ENCODE measurements at places on chromosomes 11 and 22. TPM values are rescaled to one million over a fixed set of nuclear protein-coding genes. Genes with fewer than 3 reads are reported as not detected.
A peak's percentile ranks its signal among the peaks of the same experiment; 100 is the strongest.

DNA sequence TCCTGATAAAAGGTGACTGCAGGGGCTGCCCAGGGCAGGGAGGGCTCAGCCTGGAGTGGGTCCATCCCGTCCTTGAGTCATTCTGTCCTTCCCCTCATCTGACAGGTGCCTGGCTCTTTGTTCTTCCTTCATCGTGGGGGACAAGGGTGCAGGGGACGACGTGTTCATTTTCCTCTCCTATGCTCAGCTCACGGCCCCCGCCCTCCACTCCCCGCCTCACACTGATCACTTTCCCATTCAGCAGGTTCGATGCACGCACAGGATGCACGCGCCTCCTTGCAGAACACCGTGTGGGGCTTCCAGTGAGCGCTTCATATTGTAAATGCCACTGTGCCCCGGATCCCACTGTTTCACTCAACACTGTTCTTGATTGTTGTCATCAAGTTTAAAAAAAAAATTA is 32.7 kb upstream of the SHANK2 start:
- DNase-seq = no peak

Gene OR52D1
- not detected for total RNA-seq

Gene CCDC87
- not detected for total RNA-seq

- DNase-seq = peak; percentile 82
Observed at GRCh38 chr22:22558972-22559603, at the start of gene PRAME. TSS of gene PRAME (minus strand) at chr22:22559265. CDS start at chr22:22556832, 2,433 bp downstream.

Gene LMO1
- total RNA-seq = not detected

- DNase-seq = no peak
Observed at GRCh38 chr11:125968354-125968753, 22.5 kb downstream of the VSIG10L2 start.

Gene SLC22A8
- total RNA-seq = not detected

- no peak for DNase-seq
Observed at GRCh38 chr11:32110795-32111194, 19.9 kb downstream of the RCN1 start.

Gene GGTLC2
- total RNA-seq = not detected

Gene NCAM1
- total RNA-seq = 0.42 TPM

- DNase-seq = no peak
Observed at GRCh38 chr11:67632982-67633755, 3.4 kb upstream of the NUDT8 start.

- peak; percentile 62 for DNase-seq
Observed at GRCh38 chr11:11960687-11961086, 47.7 kb downstream of the DKK3 start.

GRCh38 chr22:49087198-49087597 is 740.5 kb downstream of the BRD1 start:
- DNase-seq = no peak

Gene ACRV1
- total RNA-seq = not detected

Gene GAL
- not detected for total RNA-seq

Gene AIFM3
- total RNA-seq = 0.25 TPM

GRCh38 chr11:9462806-9463537 is 2.2 kb downstream of the ZNF143 start:
- DNase-seq = no peak

GRCh38 chr11:130828741-130829140 is 87.5 kb downstream of the SNX19 start:
- no peak for DNase-seq

- DNase-seq = no peak
Observed at GRCh38 chr11:132623511-132623910, 908.8 kb downstream of the OPCML start.

DNA sequence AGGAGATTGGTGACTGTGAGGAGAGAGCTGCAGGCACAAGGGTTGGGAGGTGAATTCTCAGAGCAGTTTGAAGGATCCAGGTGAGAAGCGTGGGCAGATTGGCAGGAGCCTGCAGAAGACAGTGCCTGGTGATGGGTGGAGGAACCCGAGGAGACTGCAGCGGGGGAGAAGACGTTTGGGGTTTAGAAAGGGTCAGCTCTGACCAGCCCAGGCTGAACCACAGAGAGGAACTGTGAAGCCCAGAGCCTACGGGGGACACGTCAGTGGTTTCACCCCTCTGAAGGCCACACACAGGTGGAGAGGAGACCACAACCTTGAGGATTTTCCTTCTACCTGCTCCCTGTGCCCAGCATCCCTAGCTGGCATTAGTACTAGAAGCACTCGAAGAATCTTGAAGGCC is 154.8 kb upstream of the TBCEL start:
- DNase-seq = no peak

DNA sequence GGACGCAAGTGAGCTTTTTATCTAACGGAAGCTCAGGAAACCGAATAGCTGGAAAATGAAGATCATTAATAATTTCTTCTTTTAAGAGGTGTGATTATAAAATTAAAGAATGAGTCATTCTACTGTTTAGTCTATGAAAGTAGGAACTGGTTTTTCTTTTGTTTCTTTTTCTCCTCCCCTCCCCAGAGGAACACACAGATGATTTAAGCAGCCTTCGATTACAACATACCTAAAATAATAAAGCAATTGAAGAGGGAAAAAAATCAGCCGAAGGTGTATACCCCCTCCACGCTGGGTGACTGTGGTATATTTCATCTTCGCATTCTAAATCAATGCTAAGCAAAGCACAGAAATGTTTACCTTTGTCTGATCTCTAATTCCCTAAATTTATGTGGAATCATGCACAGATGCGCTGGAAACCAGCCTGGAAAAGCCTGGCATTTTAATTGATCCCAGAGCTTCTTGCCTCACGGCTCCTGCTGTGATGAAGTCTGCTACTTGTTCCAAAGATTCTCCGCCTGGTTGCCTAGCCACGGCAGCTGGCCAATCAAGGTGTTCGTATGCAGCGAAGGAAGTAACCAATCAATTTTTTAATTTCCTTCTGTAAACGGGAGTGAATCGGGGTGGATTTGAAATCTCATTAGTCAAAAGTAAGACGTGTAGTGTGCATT is 133.9 kb downstream of the FANCF start:
- DNase-seq = no peak

- no peak for DNase-seq
Observed at GRCh38 chr11:64857485-64857884, 13.0 kb upstream of the CDC42BPG start.

DNA sequence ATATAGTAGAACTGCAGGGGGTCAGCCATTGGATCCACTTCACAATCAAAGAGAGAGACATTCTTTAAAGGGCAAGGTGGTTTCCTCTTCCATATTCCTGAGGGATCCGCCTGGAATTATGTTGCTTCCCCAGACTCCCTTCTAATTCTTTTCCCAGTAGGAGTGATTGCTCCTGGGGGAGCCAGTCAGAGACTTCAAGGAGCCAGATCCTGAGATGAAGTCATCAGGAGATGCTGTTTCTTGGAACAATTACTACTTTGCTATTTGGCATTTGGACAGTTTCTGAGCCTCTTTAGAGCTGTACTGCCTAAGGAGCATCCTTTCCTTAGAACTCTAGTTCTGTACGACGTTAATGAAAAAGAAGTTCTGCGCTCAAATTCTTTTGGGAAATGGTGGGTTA is 1.9 kb upstream of the OR9Q2 start:
- no peak for DNase-seq

- no peak for DNase-seq
Observed at GRCh38 chr22:50367778-50368500, 24.8 kb downstream of the PPP6R2 start.

DNA sequence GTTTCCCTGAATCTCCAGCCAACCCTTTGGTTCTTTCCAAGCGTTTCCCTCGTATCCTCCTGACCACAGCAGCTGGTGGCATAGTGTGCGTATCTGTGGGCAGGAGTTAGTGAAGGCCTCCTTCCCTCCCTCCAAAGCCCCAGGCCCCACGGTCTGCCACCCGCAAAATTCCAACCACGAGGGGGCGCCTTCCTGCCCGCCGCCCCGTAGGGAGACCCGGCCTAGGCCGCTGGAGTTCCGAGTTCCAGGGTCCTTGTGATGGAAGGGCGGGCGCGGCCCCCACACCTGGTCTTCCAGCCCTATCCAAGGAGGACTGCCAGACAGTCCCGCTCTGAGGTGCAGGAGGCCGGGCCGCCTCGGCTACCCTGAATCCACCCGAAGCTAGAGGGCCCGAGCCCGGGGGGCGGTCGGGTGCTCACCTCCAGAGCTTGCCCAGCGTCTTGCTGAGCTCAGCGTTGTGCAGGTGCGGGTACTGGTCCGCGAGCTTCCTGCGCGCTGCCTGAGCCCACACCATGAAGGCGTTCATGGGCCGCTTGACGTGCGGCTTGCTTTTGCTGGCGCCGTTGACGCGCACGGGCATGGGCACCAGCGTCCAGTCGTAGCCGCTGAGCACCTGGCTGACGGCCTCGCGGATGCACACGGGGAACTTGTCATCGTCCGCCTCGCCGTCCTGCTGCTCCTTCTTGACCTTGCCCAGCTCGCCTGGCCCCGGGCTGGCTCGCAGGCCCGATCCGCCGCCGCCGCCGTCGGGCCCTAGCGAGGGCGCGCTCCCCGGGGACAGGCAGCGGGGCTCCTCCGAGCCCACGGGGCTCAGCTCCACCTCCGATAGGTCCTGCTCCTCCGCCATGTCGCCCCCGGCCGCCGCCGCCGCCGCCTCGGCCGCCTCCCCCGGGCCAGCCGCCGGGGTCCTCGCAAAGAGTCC is 1.2 kb downstream of the SOX10 start:
- no peak for DNase-seq

Gene RFPL3
- total RNA-seq = not detected

DNA sequence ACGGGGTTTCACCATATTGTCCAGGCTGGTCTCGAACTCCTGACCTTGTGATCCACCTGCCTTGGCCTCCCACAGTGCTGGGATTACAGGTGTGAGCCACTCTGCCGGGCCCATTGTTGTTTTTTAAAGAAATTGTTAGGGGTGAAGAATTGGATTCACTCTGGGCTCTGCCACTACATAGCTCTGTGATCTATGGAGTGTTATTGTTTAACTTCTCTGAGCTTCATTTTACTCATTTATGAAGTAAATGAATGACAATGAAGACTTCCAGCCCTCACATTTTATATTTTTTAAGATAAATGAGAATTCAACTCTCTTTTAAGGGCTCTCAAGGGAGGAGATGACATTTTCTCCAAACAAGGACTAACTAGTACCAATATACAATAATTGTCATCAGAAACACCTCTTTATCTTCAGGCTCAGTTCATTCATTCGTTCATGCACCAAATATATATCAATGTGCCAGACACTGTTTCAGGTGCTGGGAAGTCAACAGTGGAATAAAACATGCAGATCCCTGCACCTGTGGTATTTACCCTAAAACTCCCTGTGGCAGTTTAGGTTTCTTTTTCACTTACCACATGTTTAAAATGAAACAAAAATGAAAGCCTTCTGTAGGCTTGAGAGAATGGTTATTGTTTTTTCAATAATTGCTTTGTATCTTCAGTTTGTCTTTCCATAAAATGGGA is 23.5 kb upstream of the GRAMD1B start:
- DNase-seq = no peak

- DNase-seq = no peak
Observed at GRCh38 chr11:28054821-28055220, 53.1 kb downstream of the KIF18A start.

DNA sequence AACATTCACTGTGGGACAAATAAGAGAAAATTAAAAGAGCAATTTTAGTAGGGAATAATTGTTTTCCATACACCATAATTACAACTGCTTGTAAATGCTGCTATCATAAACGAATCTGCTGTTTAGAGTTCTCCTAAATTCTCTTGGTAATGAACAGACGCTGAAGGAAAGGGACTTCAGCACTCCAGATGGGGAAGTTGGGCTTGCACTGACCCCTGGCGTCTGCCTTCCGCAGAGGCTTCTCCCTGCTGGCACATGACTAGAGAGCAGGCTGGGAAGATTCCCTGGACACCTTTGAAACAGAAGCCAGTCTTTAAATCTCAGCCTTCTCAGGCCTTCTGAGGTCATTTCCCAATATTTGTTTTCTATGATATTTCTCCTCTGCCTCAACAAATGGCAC is 84.1 kb downstream of the NXPE2 start:
- DNase-seq = no peak

DNA sequence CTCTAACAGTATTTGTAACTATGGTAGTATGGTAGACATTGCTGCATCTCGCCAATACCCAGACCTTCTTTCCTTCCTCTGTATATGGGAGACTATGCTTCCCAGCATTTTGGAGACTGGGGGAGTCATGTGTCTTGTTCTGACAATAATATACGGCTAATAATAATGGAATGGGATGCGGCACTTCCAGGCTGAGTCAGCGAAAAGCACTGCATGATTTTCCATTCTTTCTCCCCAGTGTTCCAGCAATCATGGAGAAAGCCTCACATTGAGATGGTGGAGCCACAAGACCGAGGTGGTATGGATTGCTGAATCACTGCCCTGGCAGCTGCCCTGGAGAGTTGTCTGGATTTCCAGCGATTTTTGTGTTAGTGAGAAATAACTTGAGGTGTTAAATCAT is 77.1 kb upstream of the FIBIN start:
- DNase-seq = no peak

Gene DRICH1
- total RNA-seq = 1.8 TPM

Gene CRYBB3
- 0.25 TPM for total RNA-seq

DNA sequence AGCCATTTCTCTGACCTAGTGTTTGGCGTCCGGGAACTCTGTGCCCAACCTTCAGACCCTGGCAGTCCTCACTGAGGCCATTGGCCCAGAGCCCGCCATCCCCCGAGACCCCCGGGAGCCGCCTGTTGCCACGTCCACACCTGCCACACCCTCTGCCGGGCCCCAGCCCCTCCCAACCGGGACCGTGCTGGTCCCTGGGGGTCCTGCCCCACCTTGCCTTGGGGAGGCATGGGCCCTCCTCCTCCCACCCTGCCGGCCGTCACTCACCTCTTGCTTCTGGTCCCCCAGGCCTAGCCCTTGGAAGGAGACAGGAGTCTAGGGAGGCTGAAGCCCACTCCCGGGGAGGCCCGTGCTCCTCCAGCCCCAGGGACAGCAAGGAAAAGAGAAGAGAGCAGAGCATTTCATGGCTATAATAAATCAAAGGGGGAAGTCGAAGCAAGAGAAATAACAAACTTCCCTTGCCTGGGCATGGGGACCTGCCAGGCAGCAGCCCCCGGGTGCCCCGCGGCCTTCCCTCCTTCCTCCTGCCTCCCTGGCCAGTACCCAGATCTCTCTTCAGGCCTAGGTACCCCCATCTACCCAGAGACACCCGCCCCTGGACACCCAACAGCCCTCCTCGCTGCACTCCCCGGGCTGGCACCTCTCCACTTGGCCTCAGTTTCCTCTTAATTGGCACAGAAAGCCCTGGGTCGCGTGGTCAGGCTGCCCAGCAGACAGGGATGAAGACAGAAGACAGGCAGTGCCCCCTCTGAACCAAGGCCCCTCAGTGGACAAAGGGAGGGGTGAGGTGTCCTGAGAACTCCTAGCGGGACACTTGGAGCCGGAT is 13.0 kb upstream of the SLC39A13 start:
- no peak for DNase-seq

- DNase-seq = no peak
Observed at GRCh38 chr22:20650294-20651207, 123.4 kb upstream of the SERPIND1 start.

- no peak for DNase-seq
Observed at GRCh38 chr11:13289081-13289480, 11.5 kb downstream of the BMAL1 start.

GRCh38 chr11:73958521-73959141 is 7.8 kb downstream of the DNAJB13 start:
- no peak for DNase-seq

- no peak for DNase-seq
Observed at GRCh38 chr11:131430473-131431208, 60.2 kb downstream of the NTM start.

GRCh38 chr11:13210424-13210823 is 67.2 kb upstream of the BMAL1 start:
- DNase-seq = peak; percentile 28

- DNase-seq = no peak
Observed at GRCh38 chr11:62984451-62984991, at the start of gene SLC22A6. TSS of gene SLC22A6 (minus strand) at chr11:62984967. CDS start at chr11:62984690, 277 bp downstream.

GRCh38 chr11:45332276-45332934 is 46.3 kb upstream of the SYT13 start:
- DNase-seq = peak; percentile 33
